Suppressor macrophage treated with lipopolysaccharide for 4 hours (primary cell): ENCODE measurements at places on chromosomes 5 and 9.

DNA sequence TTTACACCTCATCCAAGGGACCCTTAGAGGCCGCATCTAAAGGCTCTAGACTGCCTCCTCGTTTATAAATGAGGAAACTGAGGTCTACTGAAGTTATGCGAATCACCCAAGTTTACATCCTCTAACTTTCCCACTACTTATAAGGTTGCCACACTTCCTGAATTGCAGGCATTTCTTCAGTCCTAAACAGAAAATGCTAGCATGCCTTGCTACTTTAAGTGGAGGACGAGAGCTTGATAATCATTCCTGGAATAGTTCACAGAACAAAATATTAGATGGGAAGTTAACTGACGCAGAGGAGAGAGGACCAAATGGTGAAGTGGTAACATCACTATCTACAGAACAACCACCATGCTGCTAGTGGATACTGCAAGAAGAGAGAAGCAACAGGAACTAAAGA is 85.8 kb downstream of the GNAQ start:
- peak; percentile 91 for DNase-seq

- no peak for DNase-seq
Measured at GRCh38 chr5:77033338-77033737, 3.1 kb downstream of the AGGF1 start.

- no peak for DNase-seq
Measured at GRCh38 chr5:6423327-6424109, 25.1 kb upstream of the UBE2QL1 start.

GRCh38 chr9:135968083-135968476 is 6.9 kb upstream of the UBAC1 start:
- no peak for DNase-seq

DNA sequence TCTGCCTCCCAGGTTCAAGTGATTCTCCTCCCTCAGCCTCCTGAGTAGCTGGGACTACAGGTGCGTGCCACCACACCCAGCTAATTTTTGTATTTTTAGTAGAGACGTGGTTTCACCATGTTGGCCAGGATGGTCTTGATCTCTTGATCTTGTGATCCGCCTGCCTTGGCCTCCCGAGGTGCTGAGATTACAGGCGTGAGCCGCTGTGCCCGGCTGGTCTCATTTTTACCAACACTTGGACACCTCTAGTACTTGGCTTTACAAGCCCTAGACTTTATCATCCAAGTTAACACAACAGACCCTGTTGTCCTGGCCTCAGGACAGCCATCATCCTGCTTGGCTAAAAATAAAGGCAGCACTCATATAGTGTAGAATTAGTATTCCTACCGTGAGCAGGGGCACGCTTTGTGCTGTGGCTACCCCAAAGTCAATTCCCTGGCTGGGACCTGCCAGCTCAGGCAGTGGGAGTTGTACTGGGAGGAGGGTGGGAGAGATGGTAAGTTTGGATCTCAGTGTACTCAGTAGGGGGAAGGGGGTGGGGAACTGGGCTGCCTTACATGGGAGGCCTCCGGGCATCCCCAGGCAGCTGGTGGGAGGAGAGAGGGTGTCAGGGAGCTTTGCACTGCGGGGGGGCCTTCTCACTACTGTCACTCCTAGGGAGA is 6.6 kb downstream of the PDZD2 start:
- no peak for DNase-seq

GRCh38 chr9:137807721-137808703 is 69.6 kb upstream of the CACNA1B start:
- no peak for DNase-seq

DNA sequence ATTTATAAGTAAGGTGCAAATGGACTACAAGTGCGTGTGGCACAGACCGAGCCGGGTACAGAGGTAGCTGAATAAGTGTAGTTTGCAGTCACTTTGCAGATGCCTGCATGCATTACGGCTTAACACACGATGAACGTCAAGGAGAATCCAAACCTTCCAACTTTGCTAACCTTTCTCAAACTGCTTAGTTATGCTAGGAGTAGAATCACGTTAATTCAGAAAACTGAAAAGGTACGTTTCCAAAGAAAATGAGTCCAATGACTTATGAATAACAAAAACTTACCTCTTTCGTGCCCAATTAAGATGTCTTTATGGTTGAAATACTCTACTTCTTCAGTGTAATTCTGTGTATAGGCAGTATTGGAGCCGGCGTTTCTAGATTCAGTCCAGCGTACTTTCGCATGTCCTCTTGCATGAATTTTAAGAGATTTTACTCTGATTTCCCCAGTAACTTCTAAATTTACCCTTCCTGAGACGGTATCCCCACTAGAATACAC is 539 bp downstream of the ARRDC3 start:
- peak; percentile 47 for DNase-seq

GRCh38 chr5:118397236-118397635 is 591.1 kb downstream of the DTWD2 start:
- no peak for DNase-seq
